ENCODE measurements at places on chromosomes 1 and 21.

DNA sequence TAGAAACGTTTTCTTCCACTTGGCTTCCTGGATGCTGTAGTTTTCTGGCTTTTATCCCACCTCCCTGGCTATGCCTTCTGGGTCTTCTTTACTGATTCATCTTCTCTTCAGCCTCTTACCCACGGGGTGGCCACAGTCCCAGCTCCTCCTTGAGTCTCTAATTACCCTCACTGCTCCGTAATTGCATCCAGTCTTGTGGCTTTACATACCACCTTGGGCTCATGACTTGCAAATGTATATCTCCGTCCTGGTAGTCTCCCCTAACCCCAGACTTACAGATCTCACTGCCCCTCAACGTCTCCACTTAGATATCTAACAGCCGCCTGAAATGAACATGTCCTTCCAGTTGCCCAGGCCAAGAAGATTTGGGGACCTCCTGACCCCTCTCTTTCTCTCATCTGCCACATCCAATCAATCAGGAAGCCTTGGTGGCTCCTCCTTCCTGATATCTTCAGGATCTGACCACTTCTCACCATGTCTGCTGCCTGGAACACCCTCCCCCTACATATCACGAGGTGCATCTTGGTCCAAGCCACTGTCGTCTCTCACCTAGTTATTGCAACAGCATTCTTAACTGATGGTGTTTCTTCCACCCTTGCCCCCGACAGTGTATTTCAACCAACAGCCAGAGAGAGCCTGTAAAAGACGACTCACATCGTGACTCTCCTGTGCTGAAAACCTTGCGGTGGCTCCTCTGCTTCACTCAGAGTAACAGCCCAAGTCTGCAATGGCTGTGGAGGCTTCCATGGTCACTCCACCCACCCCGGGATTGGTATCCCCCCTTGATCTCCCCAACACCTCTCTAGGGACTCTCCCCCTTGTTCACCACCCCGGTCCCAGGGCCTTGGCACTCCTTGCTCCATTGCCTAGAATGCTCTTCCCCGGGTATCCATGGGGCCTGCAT, 219.0 kb upstream of the POU3F1 start:
- DNase-seq = no peak

DNA sequence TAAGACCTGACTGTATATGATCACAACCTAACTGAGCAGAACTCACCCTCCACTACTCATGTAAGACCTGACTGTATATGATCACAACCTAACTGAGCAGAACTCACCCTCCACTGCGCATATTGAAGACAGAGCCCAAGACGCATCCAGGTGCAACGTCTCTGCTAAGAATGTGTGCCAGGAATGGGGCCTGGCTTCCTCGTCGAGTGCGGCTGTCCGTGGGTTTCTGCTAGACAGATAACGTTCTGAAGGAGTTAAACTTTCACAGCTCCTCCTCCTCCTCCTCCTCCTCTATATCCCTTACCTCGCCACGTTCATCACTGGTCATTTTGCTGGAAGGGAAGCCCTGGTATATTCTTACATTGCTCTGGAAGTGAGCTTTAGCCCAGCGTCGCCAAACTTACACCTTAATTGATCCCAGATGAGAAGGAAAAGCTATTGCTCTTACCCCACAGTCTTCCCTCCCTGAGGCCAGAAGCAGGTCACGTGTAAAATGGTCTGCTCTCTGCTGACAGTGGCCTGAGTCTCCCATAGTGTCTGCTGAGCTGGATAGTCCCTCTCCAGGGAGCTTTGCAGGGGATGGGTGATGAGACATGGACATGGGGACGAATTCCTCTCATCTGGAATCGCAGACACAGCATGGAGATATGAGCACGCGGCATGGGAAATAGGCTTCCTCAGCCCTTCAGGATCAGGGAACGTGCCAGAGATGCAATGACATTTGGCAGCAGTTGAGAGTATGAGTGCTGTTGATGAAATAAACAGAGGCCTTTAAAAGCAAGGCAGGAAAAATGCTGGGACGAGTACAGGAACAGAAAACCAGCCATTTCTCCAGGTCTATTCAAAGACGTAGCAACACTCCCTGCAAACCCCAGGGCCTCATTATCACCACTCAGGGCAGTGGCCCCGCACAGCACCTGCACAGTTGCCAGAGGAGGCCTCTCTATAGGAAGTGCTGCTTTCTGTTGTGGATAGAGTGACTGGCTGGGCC, 528.1 kb downstream of the KIF26B start:
- no peak for DNase-seq

DNA sequence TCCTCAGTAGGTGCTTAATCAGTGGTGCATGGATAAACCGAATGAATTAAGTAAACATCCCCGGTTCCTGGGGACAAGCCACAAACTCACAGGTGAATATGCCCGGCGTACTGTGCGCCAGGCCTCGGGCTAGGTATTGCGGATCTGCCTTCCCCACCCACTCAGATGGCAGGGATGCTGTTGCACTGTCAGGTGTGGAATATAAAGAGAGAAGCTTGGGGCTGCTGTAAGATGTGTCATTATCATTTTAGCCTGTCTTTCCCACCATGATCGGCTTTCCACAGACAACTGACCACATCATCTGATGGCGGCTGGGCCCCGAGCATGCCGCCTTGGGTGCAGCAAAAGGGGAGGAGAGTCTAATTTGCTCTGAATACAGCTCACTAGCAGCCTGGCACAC, 45.4 kb upstream of the LRP8 start:
- DNase-seq = no peak

DNA sequence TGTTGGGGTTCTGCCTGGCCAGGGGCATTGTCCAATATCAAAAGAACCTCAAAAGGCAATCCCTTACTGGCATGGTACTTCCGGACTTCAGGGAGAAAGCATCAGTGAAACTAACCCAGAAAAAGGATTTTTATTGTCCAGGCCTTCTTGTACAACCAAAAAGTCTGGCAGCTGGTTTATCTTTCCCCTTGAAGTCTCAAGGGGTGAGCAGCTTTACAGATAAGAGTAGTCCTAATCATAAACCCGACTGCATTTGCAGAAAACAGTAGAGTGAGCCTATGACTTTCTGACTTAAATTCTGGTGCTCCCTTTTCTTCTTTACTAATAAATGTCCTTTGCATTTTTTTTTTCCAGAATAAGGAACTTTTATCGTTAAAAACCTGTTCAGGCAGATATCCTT, 104.0 kb upstream of the CHRM3 start:
- no peak for DNase-seq

- no peak for DNase-seq
Measured at GRCh38 chr1:202202500-202203168, 9.0 kb downstream of the LGR6 start.

- no peak for DNase-seq
Measured at GRCh38 chr1:145884675-145885074, 991 bp downstream of the ANKRD35 start.

DNA sequence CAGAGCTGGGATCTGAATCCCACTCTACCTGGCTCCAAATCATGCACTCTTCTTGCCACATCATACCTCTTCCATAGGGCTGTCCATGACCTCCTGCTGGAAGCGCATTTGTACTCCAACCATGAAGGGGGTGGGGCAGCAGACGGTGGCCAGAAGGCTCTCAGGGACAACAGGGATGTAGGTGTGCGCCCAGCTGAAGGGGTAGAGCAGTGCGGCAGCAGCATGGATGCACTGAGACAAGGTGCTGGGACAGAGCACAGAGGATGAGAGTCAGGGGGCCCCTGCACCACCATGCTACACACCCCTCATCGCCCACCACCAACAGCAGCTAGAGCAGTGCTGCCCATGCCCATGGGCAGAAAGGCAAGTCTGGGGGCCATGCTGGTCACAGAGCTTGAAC, 8.4 kb downstream of the DENND2D start:
- no peak for DNase-seq

DNA sequence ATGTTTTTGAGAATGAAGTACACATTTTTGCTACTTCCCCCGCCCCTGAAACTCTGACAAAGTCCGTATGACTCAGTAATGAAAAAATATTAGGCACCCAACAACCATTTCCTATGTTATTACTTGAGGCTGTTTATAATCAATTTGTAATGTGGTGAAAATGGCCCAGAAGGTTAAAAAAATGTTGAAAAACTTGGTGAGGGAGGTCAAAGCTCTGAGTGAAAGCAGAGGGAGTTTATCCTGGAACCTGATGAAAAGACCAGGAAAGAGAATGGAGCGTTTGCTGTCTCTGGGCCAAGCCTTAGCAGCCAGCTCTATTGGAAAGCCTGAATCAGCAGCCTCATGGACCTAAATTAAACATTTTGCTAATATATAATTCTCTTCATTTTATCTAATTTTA, 367.7 kb upstream of the NEGR1 start:
- DNase-seq = no peak

GRCh38 chr1:204711103-204711946, 25.8 kb upstream of the LRRN2 start:
- DNase-seq = no peak

- DNase-seq = no peak
Measured at GRCh38 chr1:207031632-207032264, 808 bp downstream of the C1orf116 start.

GRCh38 chr1:56639211-56639610, 5.9 kb upstream of the PRKAA2 start:
- no peak for DNase-seq

DNA sequence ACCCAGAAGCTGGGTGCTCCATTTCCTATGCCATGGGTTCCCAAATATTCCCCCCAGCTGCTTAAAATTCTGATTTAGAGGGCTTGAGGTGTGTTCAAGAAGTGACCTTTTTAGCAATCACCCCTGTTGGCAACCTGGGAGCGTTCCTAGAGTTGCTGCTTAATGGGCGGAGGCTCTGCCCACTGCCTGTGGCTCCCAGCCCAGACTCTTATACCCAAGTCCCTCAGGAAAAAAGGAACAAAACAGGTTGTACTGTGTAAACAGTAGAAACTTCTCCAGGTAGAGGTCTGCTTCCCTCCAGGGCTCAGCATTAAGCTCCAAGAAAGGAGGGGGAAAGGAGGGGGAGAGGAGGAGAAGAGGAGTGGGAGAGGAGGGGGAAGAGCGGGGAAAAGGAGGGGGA, 14.6 kb upstream of the TENT5C start:
- no peak for DNase-seq

DNA sequence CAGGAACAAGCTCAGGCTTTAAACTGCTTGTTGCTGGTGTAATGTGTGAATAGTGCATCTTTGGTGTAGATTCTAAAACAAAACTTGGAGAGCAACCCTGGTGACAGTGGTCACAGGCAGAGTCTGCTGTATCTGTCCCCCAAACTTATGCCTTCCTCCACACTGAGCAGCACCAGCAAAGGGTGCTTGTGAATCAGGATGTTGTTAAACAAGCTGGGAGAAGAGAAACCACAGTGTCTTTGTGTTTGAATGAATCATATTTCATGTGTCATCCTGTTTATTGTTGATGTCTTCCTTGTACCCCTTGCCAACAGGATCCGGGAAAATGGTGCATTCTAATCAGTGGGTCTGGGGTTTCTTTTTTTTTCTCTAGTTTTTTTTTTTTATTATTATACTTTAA, 91.9 kb upstream of the COG2 start:
- no peak for DNase-seq

- no peak for DNase-seq
Measured at GRCh38 chr1:30765556-30766434, 8.2 kb upstream of the LAPTM5 start.

DNA sequence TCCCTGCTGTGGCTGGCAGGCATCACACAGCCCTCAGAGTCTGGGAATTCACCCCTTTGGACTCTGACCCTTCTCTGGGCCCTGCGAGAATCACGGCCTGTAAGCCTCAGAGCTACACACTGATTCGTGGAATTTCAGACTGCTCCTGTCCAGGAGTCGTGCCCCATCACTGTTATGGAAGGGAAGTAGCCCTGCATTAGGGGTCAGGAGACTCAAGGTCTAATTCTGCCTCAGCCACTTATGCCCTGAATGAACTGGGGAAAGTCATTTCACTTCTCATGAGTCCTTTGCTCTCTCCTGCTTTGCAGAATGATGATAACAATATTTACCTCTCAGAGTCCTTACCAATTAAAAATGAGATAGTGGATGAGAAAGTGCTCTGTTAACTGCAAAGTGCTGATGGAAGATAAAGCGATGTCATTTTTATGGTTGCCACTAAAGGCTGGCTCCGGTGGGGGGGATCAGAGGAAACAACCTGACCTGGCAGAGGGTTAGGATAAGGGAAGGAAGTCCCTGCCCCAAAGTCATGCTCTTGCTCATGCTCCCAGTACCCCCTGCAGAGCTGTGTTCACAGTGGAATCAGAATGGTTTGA, 148.6 kb upstream of the CD34 start:
- no peak for DNase-seq

DNA sequence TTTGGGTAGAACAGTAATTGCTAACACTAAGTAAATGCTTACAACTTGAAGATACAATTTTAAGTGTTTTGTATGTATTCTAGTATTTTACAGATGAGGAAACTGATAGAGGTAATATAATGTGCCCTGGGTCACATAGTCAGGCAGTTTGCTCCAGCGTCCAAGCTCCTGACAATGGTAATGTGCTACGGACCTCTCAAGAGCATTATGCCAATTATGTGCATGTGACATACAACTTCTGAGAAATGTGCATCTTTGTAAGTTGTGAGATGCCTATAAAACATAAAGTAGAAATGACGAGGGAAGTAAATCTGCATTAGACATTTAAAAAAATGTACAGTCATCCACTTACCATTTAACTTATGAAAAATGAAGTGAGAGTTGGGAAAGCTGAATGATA, 186.8 kb downstream of the LRRC7 start:
- no peak for DNase-seq

DNA sequence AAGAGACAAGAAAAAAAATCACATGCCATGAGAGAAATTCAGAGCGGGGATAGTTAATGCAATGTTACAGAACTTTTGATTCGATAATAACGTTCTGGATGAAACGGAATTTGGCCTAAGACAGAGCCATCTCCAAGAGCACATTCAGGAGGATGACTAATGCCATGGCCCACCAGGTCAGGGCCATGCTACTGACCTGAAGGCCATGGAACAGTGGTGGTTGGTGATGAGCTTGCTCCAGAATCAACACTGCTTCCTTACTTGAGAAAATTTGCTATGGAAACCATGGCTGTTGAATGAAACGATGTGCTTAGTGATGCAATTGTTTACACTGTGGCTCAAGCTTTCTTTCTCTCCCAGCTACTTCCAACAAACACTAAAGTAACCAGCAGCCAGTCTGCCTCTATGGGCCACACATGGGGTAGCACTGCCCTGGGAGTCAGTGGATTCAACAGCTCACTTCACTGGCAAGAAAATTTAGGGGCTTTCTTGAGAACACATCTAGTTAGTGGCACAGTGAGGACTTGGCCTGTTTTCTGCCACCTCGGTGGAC, 299.1 kb downstream of the PCP4 start:
- DNase-seq = no peak

GRCh38 chr21:26389971-26390641, 183.0 kb downstream of the CYYR1 start:
- peak; percentile 9 for DNase-seq
